ENCODE measurements at places on chromosomes 16 and 17.

DNA sequence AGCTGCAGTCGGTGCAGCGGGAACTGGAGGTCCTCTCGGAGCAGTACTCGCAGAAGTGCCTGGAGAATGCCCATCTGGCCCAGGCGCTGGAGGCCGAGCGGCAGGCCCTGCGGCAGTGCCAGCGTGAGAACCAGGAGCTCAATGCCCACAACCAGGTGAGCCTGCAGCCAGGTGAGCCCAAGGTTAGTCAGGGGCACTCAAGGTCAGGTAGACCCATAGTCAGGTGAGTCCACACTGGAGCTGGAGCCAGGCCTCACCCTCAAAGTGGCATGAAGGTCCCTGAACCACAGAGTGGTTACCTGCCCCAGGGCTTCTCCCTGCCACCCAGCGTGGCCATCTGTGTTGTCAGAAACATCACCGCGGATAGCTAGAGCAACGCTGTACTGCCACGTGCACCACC is 32.2 kb downstream of the PLD6 start:
- DNase-seq: no peak

GRCh38 chr17:34720760-34721159 is 141.4 kb downstream of the TMEM132E start:
- no peak for DNase-seq

DNA sequence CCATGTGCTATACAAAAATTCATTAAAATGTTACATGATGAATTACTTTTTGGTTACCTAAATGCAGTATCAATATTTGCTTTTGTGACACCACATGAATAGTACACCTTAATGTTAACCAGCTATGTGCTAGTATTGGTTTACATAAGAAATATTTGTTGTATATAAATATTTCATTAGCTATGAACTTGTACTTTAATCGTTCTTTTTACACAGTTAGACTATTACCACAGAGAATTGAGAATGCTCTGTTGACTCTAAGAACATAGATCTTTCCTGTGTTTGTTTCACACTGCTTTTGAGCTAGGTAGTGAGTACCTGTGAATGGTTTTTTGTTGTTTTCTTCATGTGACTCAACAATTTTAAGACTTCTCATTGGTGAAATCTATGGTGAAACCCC is 93.4 kb downstream of the KANSL1 start:
- no peak for DNase-seq

- no peak for DNase-seq
These were observed 53.1 kb downstream of the SCNN1B start for GRCh38 chr16:23355106-23355670.

GRCh38 chr16:47895146-47895545 is 260.6 kb downstream of the ABCC12 start:
- no peak for DNase-seq

DNA sequence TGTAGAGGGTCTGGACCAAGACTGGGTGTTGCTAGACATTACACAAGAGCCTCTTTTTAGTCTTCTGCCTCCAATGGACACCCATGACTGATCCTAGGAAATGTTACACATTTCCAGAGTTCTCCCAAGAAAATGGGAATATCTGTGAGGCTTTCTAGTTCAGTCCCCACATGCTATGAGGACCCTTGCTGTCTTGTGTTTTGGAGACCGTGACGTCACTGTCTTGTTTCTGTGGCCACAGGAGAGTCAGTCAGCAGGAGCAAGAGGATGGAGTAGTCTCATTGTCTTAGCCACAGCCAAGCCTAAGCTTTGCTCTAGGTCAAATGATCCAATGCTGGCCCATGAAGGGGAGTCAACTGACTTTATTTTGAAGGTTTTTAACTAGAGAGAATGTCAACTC is 820.1 kb upstream of the RBFOX1 start:
- DNase-seq: no peak

GRCh38 chr16:79269211-79269863 is 331.2 kb downstream of the MAF start:
- DNase-seq: no peak

DNA sequence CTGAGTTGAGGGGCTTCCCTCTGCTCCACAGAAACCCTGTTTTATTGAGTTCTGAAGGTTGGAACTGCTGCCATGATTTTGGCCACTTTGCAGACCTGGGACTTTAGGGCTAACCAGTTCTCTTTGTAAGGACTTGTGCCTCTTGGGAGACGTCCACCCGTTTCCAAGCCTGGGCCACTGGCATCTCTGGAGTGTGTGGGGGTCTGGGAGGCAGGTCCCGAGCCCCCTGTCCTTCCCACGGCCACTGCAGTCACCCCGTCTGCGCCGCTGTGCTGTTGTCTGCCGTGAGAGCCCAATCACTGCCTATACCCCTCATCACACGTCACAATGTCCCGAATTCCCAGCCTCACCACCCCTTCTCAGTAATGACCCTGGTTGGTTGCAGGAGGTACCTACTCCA is 26.0 kb downstream of the STH start:
- DNase-seq: no peak

GRCh38 chr17:40459636-40460603 is 16.7 kb downstream of the IGFBP4 start:
- DNase-seq: no peak

GRCh38 chr17:69869667-69870066 is 205.4 kb upstream of the KCNJ16 start:
- no peak for DNase-seq

- DNase-seq: no peak
These were observed 4.3 kb downstream of the POLG2 start for GRCh38 chr17:64492481-64493109.

DNA sequence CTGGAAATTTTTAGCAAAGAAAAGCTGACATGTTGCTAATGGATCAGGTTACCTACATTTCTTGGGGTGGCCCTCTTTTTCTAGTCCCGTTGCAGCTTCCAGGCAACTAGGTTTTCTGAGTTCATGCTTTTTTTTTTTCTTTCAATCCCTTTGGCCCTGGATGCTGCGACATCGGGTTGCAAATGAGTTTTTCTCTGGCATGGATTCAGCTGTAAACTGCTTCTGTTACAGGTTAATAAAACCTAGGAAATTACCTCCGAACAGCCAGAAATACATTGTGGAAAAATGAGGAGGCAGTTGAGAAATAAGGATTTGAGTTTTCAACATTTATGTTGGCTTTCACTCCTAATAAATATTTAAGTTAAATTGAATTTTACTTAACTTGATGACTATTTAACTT is 149.8 kb upstream of the MAF start:
- DNase-seq: no peak

DNA sequence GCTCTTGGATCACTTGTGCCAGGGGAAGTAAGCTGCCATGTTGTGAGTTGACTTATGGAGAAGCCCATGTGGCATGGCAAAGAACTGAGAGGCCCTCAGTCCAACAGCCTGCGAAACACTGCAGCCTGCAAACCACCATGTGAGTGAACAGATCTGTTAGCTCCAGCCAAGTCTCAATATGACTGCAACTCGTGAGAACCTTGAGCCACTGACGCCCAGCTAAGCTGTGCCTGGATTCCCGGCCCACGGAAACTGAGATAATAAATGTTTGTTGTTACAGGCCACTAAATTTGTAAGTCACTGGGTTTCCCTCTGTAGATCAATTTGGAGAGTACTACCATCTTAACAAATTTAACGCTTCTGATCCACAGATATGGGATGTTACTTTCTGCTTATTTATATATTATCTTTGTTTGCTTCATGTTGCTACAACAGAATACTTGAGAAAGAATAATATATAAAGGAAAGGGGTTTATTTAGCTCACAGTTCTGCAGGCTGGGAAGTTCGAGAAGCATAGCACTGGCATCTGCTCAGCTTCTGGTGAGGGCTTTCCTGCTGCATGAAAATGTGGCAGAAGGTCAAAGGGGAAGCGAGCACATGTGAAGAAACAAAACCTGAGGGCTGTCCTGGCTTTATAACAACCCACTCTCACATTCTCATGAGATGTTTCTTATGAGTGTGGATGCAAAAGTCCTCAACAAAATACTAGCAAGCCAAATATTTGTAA is 29.4 kb upstream of the ATP2A3 start:
- DNase-seq: no peak

- no peak for DNase-seq
These were observed 382.3 kb upstream of the EEF2KMT start for GRCh38 chr16:5479926-5480325.

DNA sequence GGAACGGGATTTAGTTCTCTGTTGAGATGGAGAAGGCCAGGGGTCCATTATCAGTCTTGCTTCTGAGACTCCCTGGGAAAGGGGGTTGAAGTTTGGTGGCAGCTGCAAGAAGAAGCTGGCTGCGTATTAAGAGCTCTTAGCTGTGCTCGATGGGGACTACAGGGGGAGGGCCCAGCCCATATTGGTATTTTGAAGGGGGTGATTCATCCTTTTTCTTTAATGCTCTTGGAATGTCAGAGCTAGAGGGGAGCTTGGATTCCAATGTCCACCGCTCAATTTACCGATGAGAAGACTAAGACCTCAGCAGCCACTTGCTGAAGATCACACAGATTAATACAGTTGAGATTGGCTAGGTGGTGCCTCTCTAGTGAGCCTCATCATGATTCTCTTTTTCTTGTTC is 5.0 kb downstream of the NOG start:
- no peak for DNase-seq

DNA sequence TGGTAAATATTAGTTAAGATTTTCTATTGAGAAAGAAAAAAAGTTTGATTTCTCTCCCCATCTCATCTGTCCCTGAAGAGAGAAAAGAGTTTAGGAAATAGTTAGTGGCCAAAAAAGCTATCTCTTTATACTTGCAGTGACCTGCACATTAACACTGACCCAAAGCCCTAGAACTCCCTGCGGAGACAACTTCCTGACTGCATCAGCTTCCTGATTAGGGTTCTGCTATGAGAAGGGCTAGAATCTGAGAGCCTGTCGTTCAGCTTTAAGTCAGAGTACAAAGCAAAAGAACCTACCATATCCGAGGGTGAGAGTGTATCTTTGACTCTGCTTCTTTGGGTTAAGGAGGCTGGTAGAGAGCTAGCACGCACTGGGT is 24.7 kb downstream of the LIMD2 start:
- no peak for DNase-seq

DNA sequence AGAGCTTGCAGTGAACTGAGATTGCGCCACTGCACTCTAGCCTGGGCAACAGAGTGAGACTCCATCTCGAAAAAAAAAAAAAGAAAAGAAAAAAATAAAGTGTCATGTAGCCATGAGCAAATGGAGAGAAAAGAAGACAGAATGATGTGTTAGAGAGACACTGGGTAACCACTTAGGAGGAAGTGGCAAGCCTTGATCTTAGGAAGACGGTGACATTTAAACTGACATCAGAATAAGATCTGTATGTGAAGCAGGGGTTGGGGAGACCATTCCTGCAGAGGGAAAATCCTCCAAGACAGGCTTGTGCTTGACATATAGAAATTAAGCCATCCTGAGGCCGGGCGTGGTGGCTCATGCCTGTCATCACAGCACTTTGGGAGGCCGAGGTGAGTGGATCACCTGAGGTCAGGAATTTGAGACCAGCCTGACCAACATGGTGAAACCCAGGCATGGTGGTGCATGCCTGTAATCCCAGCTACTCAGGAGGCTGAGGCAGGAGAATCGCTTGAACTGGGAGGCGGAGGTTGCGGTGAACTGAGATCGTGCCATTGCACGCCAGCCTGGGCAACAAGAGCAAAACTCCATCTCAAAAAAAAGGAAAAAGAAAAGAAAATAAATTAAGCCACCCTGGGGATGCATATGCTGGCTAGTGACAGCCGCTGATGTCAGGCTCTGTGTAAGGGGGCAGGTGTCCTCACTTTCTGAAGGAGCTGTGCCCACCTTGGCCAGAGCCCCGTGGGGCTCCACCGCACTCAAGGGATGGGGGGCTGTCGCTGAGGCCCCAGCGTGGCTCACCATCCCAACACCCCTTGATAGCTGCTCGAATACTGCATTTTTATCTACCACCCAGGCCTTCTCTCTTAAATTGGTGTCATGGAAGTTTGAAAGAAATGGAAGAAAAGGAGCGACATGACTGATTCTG is 13.1 kb upstream of the CYB5B start:
- DNase-seq: no peak

GRCh38 chr17:5694551-5694950 is 110.2 kb upstream of the NLRP1 start:
- no peak for DNase-seq

DNA sequence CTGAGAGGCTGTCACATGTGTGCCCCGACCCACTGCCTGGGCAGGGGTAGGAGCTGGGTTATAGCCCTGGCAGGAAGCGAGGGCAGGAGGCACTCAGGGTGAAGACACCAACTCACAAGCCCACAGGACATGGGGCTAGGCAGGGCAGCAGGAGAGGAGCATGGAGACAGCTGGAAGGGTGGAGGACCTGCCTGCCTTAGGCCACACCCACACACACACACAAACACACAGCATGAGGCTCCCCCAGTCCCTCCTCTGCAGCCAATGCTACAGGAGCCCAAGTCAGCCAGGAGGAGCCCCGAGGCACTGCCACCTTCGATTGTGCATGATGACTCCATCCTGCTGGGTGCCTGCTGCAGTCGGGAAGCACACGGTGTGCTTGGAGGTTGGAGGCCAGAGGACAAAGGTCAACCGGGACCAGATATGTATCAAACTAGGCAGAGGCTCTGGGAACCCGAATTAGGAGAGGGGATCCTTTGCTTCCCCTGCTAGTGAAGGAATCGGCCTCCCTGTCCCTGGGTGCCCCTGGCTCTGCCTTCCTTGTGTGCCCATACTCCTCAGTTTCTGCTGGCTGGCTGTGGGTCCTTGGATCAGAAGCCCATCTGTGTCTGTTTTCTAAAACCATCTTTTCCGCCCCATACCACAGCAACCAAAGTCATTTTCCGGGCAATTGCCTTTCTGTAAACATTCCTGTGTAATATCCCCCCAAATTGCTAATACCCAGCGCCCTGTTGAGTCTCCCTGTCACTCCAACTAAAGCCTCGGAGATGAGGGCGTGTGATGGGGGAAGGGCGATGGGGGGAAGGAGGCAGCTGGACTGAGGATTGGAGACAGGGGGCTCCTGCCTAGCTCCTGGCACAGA is 20.5 kb downstream of the SRCIN1 start:
- no peak for DNase-seq

DNA sequence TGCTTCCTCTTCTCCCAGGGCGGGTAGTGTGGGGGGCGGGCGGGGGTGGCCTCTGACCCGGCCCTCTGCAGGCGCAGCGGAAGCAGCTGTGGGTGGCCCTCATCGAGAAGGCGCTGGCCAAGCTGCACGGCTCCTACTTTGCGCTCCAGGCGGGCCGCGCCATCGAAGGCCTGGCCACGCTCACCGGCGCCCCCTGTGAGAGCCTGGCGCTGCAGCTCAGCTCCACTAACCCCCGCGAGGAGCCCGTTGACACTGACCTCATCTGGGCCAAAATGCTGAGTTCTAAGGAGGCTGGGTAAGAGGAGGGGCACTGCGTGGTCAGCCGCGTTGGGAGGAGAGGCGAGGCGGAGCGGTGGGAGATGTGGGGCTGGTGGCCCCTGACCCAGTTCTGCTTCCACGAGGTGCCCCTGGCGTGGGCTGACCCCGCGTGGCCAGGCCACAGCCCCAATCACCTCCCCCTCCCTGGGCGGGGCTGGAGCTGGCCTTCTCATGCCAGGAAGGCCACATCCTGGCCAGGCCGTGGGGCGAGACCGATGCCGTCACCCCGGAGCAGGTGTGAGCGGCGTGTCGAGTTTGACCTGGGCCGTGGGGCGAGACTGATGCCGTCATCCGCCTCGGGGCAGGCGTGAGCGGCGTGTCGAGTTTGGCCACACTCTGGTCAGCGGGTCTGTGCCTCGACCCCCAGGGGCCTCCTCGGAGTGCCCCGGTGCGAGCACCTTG is 10.5 kb upstream of the PRR35 start:
- no peak for DNase-seq

GRCh38 chr17:78355045-78355641 is 4.7 kb downstream of the SOCS3 start:
- no peak for DNase-seq

- DNase-seq: no peak
These were observed 62.4 kb downstream of the VMP1 start for GRCh38 chr17:59769887-59770286.

Measured in CD4-positive, alpha-beta T cell (primary cell).